Amygdala (tissue), 56 donors: ENCODE measurements at places on chromosomes 1 and 21.

- no peak for DNase-seq
These were observed 12.0 kb upstream of the KCNH1 start for GRCh38 chr1:211145944-211146343.

DNA sequence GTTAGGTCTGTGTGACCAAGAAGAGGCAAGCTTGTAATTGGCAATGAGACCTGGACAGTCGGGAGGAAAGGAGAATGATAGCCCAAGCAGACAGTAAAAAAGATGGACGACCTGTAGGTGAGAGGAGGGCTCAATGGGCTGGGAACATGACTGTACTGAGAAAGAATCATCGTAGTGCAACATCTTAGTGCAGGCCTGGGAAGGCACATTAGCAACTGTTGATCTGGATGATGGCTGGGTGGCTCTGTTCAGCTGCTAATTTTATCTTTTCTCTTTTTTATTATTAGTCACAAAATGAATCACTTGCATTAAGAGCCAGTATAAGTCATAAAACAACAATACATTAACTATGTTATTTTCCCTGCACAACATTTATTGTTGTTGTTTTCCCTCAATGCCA lies 32.9 kb downstream of the IFI44 start:
- DNase-seq, result no peak

DNA sequence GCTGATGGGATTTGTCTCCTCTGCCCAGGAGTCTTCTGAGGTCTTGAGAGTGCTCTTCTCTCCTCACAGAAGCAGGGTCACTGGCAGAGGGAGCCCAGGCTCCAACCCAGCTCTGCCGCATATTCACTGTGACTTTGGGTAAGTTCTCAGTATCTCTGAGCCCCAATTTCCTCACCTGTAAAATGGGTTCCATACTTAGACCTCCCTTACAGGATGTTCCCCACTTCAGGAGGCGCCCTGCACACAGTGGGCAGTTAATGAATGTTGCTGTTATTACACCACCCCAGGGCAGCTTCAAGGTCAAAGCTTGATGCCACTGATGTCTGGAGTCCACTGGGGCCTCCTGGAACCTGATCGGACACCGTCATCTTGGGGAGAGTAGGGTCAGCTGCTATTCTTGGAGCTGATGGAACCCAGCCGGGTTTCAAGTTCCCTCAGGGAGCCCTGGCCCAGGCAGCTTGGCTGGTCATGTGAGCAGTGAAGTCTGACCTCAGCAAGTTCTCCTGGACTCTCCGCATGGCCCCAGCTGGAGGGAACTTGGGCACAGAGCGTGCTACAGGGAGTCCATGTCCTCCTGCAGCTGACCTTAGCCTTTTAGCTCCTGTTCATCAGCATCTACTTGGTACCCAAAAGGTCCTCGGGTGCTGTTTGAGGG lies 21.8 kb downstream of the COA7 start:
- peak; percentile 12 for DNase-seq

- DNase-seq, result no peak
These were observed 27.1 kb upstream of the LEPR start for GRCh38 chr1:65393347-65393746.

GRCh38 chr1:20840731-20841130 lies 53.6 kb upstream of the HP1BP3 start:
- no peak for DNase-seq

GRCh38 chr1:180892272-180892671 lies 20.4 kb upstream of the KIAA1614 start:
- no peak for DNase-seq

- no peak for DNase-seq
These were observed 8.5 kb upstream of the ERG start for GRCh38 chr21:38506661-38507281.

DNA sequence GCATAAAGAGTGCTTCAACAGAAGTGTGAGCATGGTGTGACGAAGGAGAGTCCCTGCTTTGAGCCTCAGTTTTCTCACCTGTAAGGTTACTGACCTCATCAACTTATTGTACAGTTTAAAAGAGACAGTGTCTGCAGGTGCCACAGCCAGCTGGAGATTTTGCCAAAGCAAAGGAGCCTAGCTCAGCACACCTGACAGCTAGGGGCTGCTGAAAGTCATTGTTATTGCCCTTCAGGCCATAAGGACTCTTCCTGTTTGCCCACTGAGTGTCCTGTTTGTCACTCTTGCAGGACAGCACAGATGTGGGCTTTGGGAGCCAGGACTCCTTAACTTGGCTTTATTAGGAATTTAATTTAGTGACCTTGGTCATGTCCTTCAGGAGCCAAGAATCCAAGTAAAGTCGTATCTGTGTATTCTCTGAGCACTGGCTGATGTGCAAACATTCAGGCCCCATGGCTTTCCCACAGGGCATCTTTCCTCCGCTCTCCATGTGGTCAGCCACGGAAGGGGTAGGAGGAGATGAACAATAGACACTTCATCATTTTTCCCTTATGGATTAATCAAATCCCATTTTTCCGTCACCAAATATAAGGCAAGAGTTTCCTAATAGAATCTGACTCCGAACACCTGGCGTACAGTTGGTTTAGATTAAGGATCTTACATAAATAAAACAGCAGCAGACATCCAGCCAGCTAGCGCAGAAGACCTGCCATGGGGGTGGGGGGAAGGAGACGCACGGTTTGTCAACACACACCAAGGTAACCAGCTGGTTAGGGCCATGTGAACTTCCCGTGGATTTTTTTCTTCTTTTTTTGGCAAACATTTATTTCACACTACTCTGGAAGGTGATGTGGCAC lies 43.1 kb upstream of the KANK4 start:
- no peak for DNase-seq

DNA sequence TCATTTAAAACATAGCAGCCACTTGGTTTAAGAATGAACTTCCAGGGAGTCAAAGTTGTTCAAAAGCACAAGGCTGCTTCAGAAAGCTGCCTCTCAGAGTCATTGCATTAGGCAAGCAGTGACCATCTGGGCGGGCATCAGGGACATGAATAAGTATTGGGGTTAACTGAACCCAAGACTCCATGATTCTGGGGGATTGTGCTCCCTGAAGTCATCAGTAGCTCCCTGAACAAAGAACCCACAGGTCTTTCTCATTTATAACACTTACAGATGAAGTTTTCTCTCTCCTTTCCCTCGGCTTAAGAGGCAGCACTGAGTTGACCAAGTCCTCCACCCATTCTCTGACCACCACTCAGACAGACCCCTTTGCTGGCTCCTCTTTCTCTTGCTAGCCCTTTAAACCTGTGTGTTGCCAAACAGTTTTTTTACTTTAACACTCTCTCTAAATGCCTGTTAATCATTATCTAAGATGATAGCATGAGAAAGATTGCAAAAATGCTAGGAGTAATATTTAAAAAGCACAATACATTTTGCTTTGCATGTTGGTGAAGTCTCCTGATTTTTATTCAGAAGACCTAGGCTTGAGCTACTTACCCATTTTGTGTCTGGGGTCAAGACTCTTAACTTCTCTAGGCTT lies 77.0 kb upstream of the ARHGAP29 start:
- DNase-seq, result no peak

- DNase-seq, result no peak
These were observed 67.4 kb downstream of the ST6GALNAC3 start for GRCh38 chr1:76141929-76142328.

DNA sequence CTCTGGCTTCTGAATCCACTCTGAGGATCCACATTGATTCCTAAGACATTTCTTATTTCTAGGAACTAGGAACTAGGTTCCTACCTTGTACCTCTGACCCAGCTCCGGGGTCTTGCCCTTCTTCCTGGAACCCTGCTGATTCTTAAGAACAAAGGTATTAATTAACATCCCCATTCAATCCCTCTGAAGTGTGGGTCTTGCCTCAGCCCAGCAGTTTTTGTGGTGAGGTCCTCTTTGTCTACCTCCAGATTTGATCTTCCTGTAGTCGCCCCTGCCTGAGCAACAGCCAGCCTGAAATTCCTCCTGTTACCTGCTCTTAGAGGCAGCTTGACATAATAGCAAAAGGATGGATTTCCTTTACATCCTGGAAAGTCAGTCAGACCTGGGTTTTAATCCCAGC lies 46.7 kb upstream of the CAMK1G start:
- no peak for DNase-seq

DNA sequence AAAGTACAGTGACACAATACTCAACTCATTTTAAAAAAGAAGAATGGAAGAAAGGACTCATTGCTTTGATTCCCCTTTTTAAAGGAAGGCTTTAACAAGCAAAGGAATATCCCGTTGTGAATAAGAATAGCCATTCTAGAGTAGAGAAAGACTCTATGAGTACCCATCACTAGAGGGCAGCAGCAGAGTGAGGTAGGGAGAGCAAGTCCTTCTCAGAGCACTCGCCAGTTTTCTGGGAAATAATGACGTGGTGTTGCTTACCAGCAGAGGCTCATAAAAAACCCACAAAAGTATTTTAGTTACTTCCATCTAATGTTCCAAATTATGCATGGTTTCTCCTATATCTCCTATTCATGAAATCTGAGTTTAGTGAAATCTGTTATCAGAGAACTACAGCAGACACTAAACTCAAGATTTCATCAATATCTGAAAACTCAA lies 74.6 kb downstream of the USP24 start:
- no peak for DNase-seq

DNA sequence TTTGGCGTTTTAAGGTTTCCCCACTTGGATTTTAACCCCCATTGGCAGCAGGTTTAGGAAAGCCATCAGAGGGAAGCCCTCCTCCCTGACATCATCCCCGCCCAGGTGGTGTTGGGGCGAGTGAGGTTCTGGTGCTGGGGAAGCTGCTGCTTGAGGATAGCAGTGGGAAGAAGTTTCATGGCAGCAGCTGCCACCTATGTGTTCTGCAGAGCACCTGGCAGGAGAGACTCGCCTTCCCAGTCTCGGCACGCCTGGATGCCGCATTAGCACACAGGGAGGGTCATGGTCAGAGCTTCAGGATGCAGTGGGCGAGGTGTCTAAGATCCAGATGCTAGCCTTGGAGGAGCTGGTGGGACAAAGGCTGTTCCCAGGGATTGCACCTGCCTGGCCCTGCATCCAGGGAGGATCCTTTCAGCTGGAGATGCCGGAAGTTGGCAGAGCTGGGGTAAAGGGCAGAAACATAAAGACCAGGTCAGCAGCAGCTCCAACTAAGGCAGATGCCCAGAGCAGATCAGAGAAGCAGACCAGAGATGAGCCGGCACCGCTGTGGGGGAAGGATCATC lies 33.9 kb downstream of the ABCG1 start:
- no peak for DNase-seq

GRCh38 chr21:26469789-26470188 lies 103.3 kb downstream of the CYYR1 start:
- no peak for DNase-seq

- DNase-seq, result no peak
These were observed 120.9 kb upstream of the COL6A1 start for GRCh38 chr21:45860493-45861155.
